ENCODE measurements at places on chromosomes 2 and 18.

GRCh38 chr2:43022896-43023295 lies 203.5 kb downstream of the ZFP36L2 start:
- DNase-seq, result no peak

GRCh38 chr2:241350878-241351639 lies 5.0 kb upstream of the FARP2 start:
- no peak for DNase-seq

DNA sequence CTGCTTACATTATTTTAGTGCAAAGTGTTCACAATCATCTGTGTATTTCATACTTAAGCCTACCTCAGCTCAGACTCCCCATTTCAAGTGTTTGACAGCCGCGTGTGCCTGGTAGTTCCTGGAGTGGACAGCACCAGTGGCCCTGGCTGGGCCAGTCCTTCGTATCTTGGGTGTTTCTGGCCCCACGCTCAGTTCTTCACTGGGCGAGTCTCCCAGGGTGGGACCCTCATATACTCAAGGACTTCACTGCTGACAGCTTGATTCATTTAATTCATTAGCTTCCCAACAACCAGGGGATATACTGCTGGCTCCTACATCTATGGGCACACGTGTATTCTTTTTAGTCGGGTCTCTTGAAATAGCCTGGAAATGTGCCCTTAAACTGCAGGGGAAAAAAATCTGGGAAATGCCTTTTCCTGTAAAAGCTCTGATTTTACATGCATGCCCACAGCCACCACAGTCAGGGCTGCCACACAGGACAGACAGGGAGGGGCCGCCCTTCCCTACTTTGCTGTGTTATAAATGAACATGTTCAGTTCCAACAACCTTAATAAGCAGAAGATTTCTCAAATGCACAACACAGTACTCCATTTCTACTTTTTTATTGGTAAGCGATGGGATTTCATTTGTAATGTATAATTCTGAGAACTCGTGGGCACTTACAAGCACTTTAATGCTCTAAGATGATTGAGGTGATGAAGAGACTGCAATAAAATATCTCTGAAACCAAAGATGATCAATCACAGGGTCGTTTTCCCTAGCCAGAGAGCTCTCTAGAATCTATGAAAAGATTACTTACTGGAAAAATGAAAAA lies 205.5 kb upstream of the REV1 start:
- no peak for DNase-seq

- no peak for DNase-seq
These were observed 165.2 kb downstream of the TDRD15 start for GRCh38 chr2:21288739-21289520.

DNA sequence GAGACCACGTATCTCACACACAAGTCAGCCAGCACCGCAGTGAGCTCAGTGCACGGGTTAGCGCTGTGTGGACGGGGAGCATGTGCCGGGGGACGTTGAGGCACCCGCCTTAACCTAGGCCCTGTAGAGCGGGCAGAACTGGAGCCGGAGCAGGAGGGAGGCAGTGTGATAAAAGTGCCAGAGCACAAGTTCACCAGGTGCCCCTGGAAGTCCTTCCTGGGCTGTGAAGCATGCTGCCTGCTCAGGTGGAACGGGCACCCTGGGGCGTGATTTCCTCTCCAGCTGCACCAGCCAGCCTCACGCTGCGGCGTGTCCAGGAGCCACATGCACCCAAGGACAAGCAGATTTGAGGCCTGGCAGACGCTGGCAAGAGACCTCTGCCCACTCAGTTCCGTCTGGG lies 50.3 kb downstream of the ITGB1BP1 start:
- no peak for DNase-seq

DNA sequence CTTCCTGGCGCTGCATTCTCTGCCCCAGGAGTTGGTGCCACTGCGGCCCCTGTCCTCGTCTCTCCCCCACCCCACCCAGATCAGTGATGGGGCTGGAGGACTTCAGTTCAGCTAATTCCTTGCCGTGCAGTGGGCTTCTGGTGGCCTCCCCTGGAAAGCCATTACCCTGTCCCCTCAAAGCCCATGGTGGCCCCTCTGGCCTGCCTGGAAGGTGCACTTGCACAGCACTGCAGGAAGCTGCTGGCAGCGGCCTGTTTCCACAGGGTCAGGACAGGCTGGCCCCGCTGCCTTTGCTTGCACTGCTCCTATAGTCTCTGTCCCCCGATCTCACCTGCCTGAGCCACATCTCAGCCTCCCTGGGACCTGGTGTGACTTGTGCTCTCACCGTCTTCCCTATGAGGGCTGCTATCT lies 105.1 kb downstream of the USP40 start:
- no peak for DNase-seq

GRCh38 chr18:48371854-48372602 lies 37.2 kb downstream of the ZBTB7C start:
- DNase-seq, result no peak

DNA sequence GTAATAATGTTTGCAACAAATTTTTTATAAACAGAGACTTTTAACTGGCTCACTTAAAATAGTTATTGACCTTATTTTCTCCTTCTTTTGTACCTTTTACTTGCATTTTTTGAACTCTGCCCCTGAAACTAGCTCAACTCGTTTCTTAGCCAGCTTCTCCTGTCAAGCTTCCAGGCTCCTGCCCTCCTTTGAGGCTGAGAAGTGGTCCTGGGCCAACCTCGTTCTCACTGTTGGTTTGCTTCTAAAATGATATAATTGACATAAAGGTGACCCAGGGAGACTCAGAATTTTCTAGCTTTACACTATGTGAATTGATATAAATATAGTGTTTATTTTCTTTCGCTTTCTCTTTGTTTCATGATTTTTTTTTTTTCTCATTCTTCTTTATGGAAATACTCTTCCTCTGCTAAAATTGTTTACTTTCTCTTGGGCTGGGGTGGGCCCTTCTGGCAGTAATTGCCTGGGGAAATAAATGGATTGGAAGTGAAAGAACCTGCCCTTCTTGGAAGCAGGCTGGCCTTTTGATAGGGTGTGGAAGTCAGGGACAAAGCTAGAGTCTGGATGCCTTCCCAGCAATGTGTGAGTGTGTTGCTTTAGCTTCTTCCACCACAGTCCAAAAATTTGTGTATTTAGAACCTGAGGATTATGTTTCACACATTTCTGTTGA lies 30.7 kb downstream of the GPD2 start:
- no peak for DNase-seq

DNA sequence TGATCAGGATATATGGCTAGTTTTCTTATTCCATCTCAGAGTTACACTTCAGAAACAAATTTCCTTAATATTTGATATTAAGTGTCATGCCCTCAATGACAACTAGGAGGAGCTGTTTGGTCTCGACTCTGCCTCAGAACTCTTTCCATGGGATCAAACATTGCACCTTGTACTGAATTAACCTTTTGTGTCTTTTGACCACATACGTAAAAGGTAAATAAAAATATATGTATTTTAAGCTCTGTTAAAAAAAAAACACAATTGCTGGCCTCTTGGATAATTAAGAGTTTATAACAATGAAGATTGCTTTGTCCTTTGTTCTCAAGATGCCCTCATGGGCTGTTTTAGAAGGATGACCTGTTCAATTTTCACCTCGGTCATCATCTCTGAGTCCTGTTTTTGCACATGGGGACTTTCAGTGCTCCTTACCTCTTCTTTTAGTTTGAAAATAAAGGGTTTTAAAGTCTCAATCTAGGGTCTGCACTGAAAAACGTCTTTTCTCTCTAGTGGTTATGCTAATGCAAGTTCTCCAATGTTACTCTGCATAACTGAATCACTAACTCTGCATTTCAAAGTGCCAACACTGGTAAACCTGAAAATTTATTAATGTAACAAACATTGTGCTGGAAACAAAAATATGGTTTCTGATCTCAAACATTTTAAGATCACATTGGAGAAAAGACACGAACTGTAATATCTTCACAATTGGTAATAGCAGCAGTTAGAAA lies 18.8 kb upstream of the FN1 start:
- peak; percentile 48 for DNase-seq

Data from HEK293T (cell line).